ENCODE measurements at places on chromosomes 16 and 17.

- DNase-seq, result no peak
Observed at GRCh38 chr17:3639981-3640596, 3.5 kb downstream of the CTNS start.

DNA sequence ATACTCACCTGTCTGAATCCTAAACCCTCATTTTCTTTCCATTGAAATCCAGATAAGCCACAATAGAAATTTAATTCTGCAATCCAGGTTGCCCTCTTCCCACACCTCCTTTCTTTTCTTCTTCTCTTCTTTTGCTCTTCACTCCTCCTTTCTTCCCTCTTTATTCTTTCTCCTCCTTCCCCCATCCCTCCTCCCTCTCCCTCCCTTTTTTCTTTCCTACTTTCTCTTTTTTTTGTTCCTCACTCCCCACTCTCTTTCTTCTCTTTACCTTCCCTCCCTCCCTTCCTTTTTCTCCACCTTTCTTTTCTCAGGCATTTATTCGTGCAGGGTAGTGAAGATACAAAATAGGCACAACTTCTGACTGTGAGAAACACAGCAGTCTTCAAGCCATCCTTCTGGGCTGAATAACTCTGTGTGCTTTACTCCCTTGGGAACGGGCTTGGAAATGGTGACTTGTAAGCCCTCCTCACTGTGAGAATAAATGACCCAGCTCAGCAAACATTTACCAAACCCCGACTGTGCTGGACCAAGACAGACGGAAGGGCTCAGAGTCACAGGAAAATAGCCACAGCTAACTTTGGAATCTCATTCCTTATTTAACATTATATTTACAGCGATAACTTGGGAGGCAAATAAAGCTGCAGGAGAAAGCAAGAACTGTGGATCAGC lies 140.8 kb downstream of the HAPSTR1 start:
- no peak for DNase-seq

GRCh38 chr16:89581045-89581695 lies 5.6 kb downstream of the CPNE7 start:
- no peak for DNase-seq

DNA sequence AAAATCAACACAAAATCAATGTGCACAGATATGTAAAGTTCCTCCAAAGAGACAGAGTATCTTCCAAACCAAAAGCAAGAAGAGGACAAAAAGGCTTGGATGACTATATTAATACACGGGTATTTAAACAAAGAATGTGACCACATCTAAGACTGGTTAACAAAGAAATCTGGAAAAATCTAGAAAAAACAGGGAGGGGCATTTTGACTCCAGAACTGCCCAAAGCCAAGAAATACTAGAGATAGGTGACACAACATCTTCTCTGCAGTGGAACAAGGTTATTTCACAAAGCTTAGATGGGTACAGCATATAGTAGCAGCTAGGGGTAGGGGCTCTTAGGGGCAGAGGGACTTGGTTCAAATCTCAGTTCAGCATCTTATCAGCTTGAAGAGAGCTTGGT lies 10.3 kb downstream of the RFFL start:
- no peak for DNase-seq

DNA sequence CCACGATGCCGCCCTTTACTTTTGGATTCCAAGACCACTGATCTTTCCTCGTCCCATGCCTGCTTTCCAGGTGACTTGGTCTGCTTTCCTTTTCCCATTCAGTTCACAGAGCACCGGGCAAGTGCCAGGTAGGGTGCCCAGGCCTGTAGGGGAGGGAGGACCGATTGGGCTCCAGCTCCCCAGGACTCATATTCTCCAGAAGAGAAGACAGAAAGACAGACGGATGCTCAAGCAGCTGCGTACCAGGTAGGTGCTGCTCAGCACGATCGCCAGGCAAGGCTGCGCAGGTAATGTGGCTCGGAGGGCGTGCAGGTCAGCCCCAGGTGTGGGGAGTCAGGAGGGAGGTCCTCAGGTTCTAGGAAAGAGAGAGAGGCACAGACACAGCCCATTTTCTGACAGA lies 67.5 kb upstream of the ZNF423 start:
- DNase-seq, result no peak

DNA sequence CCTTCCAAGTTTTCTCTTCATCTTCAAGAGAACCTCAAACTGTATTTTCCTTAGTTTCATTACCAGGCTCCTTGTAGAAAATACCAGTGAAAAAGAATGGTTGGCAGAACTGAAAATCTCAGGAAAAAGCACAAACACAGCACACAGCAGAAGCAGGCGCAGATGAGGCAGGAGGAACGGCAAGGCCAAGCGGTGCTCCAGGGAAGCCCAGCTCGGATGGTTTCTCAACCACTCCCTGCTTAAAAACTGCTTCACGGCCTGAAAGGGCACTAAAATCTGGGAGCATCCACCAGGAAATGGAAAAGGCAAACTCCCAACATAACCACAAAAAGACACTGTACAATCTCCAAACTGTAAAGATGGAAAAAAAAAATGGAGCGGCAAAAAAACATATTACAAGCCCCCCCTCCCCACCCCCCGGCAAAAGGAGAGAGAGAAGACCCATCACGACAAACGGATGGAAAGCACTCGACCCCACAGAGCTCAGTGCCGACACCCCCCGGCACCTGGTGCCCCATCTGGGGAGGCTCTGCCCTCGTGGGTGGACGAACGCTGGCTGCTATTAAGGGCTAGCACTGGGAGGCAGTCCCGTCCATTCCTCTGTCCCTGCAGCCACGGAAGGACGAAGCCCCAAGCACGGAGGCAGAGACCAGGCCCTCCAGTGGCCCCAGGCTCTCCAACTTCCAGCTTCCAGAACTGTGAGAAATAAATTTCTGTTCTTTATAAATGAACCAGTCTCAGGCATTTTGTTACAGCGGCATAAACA lies 127.5 kb downstream of the ZNF778 start:
- no peak for DNase-seq

- no peak for DNase-seq
Observed at GRCh38 chr16:51419768-51420167, 268.7 kb upstream of the SALL1 start.

- no peak for DNase-seq
Observed at GRCh38 chr16:19948186-19949104, 63.8 kb upstream of the GPRC5B start.

DNA sequence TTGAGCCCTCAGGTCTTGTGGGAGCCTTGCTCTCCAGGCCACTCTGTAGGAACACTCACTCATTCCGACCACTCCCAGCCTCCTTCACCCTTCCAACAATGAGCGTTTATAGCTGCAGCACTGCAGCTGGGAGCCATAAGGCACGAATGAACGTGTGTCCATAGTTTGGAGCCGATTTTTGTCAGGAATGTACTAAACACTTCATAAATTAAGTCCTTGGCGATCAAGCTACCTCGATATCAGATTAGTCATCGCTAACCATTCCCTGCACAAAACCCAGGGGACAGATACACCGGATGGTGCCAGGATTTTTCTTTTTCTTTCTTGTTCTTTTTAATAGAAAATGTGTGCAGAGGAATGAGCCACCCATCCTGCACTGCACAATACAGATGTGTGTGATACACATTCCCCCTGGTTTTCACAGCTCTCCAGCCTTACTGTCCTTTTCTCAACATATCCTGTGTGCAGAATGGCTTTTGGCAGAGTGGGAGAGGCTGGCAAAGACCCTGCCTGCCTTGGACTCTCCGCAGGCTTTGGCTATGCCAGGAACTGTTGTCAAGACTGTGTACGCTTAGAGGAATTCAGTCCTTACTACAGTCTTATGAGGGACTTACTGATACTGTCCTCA lies 68.4 kb upstream of the ELAC2 start:
- DNase-seq, result no peak

- DNase-seq, result peak; percentile 25
Observed at GRCh38 chr16:3485821-3486505, 9.3 kb downstream of the C16orf90 start.

- no peak for DNase-seq
Observed at GRCh38 chr17:76089680-76090516, 10.9 kb downstream of the ZACN start.

DNA sequence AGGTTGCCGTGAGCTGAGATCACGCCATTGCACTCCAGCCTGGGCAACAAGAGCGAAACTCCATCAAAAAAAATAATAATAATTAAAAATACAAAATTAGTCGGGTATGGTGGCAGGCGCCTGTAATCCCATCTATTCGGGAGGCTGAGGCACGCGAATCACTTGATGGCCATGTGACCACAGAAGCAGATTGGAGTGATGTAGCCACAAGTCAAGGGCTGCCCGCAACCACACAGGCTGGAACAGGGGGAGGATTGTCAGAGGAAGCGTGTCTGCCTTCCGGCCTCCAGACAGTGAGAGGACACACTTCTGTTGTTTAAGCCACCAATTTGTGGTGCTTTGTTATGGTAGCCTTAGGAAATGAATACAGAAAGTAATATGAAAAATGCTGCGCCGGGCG lies 11.8 kb upstream of the NAGS start:
- no peak for DNase-seq

- no peak for DNase-seq
Observed at GRCh38 chr17:9956474-9957131, 51.5 kb upstream of the RCVRN start.

GRCh38 chr17:61904094-61904710 lies 23.6 kb downstream of the INTS2 start:
- DNase-seq, result peak; percentile 53

DNA sequence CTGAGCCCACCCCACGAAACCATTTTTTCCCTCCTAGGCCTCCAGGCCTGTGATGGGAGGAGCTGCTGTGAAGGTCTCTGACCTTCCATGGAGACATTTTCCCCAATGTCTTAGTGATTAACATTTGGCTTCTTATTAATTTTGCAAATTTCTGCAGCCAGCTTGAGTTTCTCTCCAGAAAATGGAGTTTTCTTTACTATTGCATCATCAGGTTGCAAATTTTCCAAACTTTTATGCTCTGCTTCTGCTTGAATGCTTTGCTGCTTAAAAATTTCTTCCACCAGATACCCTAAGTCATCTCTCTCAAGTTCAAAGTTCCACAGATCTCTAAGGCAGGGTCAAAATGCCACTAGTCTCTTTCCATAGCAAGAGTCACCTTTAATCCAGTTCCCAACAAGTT lies 12.9 kb upstream of the MYH4 start:
- DNase-seq, result no peak

DNA sequence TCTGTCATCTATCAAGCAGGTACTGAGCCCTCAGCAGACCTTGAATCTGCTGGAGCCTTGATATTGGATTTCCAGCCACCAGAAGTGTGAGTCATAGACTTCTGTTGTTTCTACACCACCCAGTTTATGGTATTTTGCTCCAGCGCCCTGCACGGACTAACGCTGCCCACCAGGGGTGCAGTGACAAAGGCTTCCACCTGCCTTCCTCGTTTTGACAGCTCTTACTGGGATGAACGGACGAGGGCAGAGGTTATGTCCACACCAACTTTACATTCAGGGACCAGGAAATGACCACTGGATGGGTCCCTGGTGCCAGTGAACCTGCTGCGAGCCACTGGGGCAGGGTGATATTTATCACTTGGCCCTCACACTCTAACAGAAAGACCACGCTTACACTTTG lies 66.6 kb upstream of the CBX4 start:
- no peak for DNase-seq

GRCh38 chr17:42408061-42408460 lies 15.0 kb downstream of the CAVIN1 start:
- no peak for DNase-seq

- DNase-seq, result no peak
Observed at GRCh38 chr17:607361-608147, 107.1 kb downstream of the VPS53 start.

- no peak for DNase-seq
Observed at GRCh38 chr16:89598199-89598598, 15.2 kb upstream of the DPEP1 start.

DNA sequence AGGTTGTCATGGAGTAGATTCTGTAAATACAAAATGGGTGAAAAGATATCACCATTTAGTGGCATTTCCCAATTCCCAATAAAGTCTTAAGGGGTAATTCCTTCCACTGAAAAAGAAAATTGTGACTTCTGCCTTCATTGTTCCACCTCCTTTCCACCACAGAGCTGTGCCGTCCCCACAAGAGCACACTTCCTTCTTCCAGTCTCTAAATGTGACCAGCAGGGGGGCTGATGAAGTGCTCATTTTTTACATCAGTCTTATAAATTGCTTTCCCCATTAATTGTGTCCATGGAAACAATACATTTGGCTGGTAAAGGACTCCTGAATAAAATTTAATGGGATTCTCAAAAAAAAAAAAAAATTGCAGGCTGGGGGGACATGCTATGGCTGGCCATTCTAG lies 260.8 kb upstream of the PSMD7 start:
- no peak for DNase-seq
